Fibroblast of skin of right biceps (primary cell): ENCODE measurements at places on chromosomes 7 and 10.

DNA sequence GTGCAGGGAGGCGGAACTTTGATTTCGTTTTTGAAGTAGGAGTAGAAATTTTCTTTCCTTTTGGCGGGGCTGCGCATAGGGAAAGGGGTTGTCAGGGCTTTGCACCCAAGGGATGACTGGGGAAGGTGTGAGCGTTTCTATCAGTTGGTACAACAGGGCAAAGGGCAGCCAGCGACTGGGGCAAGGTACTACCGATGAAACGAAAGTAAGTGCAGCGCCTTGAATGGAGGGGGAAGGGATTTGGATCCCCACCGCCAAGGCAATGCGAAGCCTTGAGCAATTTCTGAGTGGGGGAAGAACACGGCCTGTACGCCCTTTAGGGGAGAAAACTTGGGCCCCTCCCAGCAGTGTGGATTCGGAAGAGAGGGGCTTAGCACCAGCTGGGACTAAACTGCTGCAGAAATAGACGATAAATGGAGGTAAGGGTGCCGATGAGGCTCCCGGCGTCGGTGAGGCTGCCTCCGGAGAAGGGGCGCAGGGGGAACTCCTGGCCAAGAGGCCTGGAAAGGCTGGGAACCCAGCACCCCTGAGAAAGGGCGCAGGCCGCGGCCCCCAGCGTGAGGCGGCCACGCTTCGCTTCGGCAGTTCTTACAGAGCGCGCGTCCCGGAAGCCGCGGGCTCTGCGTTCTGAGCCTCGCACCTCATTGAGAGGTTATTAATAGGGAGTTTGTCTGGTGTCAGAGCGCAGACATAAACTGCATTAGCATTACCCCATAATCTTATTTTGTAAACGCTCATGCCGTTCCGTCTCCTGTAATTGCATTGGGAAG lies 10.0 kb upstream of the TLX1 start:
- DNase-seq, result no peak

- no peak for DNase-seq
These were observed 9.8 kb upstream of the AEBP1 start for GRCh38 chr7:44094365-44094764.

GRCh38 chr10:106714734-106715555 lies 449.6 kb downstream of the SORCS1 start:
- DNase-seq, result no peak

- DNase-seq, result no peak
These were observed 68.7 kb downstream of the AFAP1L2 start for GRCh38 chr10:114335614-114336013.

DNA sequence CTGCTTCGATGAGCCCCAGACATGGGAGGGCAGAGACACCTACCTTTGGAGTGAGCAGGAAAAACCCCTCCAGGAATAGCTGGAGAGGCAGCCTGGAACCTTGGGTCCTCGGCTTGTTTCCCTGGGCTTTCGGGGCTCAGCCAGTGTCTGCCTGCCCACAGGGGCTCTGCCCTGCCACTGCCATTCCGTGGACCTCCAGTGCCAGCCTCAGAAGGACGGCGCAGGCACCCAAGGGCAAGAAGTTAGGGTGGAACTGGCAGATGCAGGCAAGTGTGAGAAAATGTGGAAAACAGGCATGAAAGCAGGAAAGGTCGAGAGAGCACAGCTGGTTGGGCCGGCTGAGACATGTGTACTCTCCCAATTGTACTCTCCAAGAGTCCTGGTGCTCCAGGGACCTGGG lies 281.5 kb downstream of the GRID1 start:
- no peak for DNase-seq

- no peak for DNase-seq
These were observed 638.5 kb upstream of the DPP6 start for GRCh38 chr7:153413540-153414287.

- DNase-seq, result peak; percentile 36
These were observed 5.0 kb upstream of the ANKRD61 start for GRCh38 chr7:6026011-6026819.

DNA sequence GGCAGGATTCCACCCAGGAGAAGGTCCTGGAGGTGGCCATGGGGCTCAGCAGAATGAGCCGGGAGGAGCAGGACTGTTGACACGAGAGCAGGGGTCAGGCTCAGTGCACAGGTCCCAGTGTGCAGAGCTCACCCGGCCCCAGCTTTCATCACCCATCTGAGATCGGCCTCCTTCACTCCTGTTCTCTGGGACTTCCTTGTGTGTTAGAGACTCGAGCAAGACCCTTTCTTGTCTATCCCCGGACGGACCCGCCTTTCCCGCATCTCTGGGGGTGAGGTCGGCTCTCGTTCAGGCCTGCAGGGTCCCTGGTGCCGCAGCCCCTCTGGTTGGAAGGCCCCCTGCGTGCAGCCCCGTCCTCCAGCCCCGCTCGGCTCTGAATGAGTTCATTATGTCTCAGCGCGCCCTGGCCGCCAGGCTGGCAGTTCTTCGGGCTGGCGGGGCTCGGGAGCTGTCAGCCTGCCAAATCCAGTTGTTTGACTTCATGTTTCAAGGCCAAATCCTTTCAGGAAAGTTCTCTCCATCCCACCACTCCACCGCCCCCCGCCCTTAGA lies 127.9 kb downstream of the LHPP start:
- DNase-seq, result no peak

DNA sequence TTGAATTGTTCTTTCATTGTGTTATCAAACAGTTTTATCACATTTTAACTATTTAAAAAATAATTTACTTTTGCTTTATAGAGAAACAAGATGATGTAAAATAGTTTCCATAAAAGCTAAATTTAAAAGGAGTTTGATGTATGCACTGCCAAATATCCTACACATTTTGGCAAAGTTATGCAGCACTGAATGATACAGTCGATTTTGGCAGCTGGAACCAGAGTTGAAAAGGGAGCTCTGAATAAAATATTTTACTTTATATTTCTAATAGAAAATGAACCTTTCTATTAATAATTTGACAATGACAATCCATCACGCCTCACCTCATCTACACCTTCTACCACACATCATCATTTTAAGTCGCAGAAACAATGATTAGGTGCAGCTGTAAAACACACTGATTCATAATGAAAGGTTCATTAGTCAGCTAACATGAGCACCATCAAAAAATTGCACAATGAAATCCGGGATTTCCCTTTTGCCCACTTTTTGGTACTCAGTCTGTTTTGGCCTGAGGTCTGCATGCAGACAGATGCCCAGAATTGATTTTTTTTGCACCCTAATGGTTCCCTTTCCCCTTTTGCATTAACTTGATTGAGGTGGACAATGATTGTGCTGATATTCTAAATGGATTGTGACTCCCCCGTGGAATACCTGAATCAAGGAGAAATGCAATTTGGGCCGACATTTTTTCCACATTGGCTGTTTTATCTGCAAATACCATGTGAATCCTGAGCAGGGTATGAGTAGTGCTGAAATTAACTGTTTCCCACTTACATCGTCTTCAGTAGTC lies 105.8 kb downstream of the THSD7A start:
- DNase-seq, result peak; percentile 58

DNA sequence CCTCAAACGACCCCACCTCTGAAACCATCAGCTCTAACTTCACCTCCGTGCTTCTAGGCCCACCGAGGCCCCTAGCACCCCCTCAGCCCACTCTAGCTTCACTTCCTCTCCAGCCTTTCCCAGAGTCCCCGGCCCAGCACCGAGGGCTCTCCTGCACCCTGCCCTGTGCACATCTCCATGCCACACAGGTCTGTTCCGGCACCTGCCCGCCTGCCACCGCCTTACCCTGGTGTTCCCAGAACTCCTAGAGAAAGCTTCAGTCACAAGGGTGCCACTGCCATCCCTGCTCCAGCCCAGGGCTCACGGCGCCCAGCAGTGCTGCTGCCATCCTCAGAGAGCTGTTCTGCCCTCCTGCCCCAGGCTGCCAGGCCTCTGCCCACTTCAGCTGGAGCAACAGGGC lies 61.3 kb upstream of the INSIG1 start:
- DNase-seq, result no peak

DNA sequence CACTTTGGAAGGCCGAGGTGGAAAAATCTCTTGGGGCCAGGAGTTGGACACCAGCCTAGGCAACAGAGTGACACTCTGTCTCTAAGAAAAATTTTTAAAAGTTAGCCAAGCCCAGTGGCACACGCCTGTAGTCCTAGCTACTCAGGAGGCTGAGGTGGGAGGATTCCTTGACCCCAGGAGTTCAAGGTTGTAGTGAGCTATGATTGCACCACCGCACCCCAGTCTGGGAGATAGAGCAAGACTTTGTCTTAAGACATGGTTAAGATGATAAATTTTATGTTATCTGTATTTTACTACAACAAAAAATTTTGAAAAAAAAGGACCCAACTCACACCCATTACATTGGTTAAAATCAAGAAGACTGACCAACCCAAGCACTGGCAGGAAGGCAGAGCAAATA lies 44.4 kb upstream of the SMARCD3 start:
- DNase-seq, result no peak

- no peak for DNase-seq
These were observed 438.0 kb upstream of the MGMT start for GRCh38 chr10:129029051-129029450.
